ENCODE measurements at places on chromosomes 11 and 22. TPM values are rescaled to one million over a fixed set of nuclear protein-coding genes. Genes with fewer than 3 reads are reported as not detected.

GRCh38 chr11:16925561-16926065 is 88.6 kb downstream of the PLEKHA7 start:
- peak; percentile 46 for DNase-seq

GRCh38 chr11:34299284-34299972 is 58.4 kb downstream of the ABTB2 start:
- no peak for DNase-seq

GRCh38 chr11:9977554-9977953 is 313.7 kb downstream of the SWAP70 start:
- DNase-seq, result peak; percentile 57

Gene OR51B5
- not detected for total RNA-seq

Gene GLYATL2
- total RNA-seq, result not detected

Gene POLR2L
- total RNA-seq, result 259 TPM
